Endodermal cell (in vitro differentiated cells): ENCODE measurements at places on chromosomes 12 and 14. TPM values are rescaled to one million over a fixed set of nuclear protein-coding genes. Genes with fewer than 3 reads are reported as not detected.
A peak's percentile ranks its signal among the peaks of the same experiment; 100 is the strongest.

DNA sequence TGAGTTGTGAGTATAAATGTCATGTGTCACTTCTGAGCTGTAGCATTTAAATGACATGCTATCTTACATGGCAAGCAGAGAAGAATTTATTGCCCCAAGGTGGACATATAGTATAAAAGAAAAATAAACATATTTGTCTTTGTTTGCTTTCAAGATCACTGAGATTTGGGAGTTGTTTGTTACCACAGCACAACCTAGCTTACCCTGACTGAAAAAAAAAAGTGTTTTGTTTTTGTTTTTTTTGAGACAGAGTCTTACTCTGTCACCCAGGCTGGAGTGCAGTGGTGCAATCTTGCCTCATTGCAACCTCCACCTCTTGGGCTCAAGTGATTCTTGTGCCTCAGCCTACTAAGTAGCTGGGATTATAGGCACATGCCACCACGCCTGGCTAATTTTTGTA lies 596.5 kb downstream of the MED13L start:
- no peak for DNase-seq

GRCh38 chr12:66467932-66468331 lies 165.6 kb downstream of the HELB start:
- DNase-seq = peak; percentile 59

SLC7A8 gene
- total RNA-seq = 40.3 and 47.6 TPM in 2 replicates

IFI27 gene
- 5.4 to 9.0 TPM (median 7.1 TPM) in 3 replicates for total RNA-seq

GRCh38 chr14:23664207-23664885 lies 28.2 kb downstream of the DHRS2 start:
- DNase-seq = no peak

- no peak for DNase-seq
These were observed 10.6 kb downstream of the PHLDA1 start for GRCh38 chr12:76020731-76021672.

GDF3 gene
- 60.7 and 76.0 TPM in 2 replicates for total RNA-seq

DNA sequence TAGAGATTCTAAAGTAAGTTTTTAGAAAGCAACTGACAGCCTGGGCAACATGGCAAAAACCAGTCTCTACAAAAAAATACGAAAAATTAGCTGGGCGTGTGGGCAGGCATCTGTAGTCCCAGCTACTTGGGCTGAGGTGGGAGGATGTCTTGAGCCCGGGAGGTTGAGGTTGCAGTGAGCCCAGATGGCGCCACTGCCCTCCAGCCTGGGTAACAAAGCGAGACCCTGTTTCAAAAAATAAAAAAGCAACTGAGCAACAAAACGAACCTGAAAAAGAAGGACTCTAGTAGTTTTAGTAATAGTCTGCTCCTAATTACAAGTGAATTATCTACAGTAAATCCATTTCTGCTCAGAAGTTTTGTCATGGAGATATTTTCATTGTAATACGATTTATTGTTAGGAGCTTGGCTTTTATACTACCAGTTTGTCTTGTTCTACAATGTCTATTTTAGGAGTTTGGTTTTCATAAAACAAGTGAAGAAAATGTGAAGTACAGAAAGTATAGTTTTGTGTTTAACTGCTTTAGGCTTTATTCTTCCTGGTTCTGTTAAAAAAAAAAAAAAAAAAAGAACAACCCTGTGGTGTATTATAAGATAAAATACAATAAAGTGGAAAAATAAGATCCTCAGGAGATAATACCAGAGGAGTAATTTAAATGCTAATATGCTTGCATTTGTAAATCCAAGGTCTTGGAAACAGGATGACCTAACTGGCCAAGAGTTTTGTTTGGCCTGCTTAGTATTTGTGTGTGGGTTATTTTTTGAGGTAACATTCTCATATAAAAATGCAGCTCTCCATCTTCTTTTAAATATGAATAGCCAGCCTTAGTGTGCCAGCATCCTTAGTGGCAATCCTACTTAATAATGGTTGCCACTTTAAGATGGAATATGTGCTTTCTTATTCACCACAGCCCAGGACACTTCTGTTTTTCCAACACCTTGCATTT lies 2.8 kb downstream of the TMX1 start:
- peak; percentile 74 for DNase-seq

GRCh38 chr14:30681752-30682355 lies 59.7 kb downstream of the SCFD1 start:
- no peak for DNase-seq

DCN gene
- not detected in 2 replicates for total RNA-seq

DNA sequence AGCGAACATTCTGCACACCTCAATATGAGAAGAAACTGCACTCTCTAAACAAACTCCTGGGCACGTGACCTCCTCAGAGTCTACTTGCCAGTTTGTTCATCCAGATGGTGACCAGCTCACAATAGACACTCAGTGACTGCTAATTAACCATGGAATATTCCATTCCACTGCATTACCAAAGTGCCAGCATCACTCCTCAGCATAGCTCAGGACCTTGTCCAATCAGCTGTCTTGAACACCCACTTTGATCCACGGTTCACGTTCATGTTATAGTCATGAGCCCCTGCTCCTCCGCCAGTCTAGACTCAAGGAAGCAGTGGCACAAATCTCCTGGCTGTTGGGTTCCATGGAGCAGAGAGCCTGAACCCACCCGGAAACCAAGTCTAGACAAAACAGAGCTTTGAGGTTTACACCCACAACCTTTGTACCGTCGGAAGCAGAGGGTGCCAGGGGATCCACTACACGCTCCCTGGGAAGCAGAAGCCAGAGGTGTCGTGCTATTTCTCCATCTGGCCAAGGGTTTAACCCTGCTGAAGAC lies 285.3 kb downstream of the ZFP36L1 start:
- peak; percentile 14 for DNase-seq

- no peak for DNase-seq
These were observed 6.6 kb downstream of the TXNDC16 start for GRCh38 chr14:52545584-52546317.

SERPINA12 gene
- total RNA-seq = not detected in 3 replicates

- DNase-seq = no peak
These were observed 29.2 kb downstream of the TRAF3 start for GRCh38 chr14:102806447-102806846.

CCDC38 gene
- total RNA-seq = 0.19 to 0.35 TPM in 2 of 3 replicates, not detected in the other

KRT79 gene
- not detected in 2 replicates for total RNA-seq

PPP4R3A gene
- total RNA-seq = 93.3 and 95.2 TPM in 2 replicates

DNA sequence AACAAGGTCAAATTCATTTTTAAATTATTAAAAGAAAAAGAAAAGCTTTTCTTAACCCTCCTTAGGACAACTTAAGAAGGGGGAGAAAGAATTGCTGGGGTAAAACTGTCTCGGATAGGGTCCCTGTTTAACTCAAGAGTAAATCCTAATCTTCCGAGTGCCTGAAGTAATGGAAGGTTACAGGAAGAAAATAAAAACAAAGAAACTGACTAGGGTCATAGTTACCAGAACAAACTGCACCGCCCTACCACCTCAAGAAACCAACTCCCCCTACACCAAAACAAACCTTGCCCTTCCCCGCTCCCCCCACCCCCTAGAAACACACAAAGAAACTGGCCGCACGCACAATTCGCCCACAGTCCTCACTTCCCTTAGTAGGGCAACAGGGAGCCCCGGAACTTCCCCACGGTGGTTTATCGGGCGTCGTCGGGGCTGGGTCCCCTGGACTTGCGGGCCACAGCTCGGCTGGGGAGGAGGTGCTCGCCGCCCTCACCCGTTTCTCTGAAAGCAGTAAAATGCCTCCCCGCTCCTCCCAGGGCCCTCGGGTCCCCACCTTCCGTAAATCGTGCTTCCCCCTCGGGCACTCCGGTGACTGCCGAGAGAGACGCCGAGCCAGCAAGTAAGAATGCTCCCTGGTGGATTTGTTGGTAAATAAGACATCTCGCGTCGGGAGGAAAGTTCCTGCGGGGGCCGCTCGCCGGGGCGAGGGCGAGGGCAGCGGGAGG lies 2.4 kb downstream of the SINHCAF start:
- DNase-seq = no peak

DNA sequence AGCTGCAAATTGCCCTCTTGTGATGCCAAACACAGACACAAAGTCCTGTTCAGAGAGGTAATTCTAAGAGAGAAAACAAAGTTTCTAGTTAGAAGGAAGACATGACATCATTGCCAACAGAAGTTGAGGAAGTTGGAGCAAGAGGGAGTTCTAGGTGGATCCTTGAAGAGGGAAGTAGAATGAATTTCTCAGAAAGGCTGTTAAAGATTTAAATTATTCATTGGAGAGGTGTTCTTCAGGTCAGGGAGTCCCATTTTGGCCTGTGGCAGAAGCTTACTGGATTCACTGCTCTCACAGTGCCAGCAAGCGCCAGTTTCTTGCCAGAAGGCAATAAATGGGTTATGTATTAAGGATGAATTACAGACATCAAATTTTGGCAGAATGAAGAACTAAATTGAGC lies 15.3 kb downstream of the TSFM start:
- DNase-seq = no peak

GRCh38 chr14:102625564-102626296 lies 33.3 kb downstream of the RCOR1 start:
- no peak for DNase-seq

DNA sequence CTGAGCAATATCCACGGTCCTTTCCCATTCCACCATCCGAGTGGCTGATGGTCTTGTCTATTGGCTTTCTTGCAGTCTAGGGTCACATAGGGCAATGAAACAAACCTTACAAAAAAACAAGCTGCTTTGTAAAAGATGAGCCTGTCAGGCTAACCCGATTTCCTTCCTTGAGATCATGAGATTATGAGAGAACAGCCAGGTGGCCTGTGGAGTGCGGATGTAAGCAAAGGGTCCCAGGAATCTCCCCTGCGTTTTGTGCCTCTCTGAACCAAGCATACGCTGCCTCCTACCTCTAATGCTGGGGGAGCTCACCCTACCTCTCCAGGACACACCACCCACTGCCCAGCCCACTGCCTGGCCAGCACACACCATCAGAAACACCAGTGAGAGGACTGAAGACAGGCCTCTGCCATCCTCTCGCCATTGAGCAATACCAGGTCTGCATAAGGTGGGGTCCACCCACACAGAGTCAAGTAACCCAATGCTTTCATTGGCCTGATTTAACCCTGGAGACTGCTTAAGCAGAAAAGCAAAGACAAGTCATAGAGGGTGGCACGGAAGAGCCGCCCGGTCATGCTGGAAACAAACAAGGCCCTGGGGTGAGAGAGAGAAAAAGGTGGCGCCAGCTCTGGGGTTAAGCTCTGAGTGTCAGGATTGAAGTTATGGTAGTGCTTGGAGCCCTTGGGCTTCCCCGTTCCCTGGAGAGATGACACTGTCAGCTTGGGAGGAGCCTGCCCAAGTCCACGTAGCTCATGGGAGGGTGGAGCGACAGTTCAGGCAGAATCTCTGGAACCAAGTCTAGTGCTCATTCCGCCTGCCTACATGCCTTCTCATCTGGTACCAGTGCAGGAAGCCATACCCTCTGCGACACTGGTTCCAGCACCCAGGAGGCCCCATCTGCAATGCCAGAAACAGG lies 46.6 kb downstream of the CALM1 start:
- no peak for DNase-seq

DNA sequence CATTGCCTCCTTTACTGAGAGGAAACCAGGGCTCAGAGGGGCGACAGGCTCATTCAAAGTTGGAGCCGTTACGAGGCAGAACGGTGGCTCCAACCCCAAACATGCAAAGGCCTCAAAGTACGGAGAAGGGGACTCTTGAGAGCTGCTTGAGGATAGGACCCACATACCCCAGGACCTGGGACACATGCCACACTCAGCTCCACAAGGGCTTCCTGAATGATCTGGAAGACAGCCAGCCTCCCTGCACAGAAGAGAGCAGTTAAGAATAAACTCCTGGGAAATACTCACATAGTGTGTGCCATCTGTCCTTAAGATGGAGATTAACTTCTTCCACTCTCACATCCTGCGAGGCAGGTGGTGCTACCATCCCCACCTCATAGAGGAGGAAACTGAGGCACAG lies 26.6 kb upstream of the NXPH4 start:
- no peak for DNase-seq

NABP2 gene
- total RNA-seq = 22.7 and 27.0 TPM in 2 replicates

- no peak for DNase-seq
These were observed 76.0 kb upstream of the CCDC60 start for GRCh38 chr12:119258556-119258955.

- DNase-seq = no peak
These were observed 33.7 kb downstream of the LIMA1 start for GRCh38 chr12:50249464-50250182.
